Activated T-cell treated with anti-CD3 and anti-CD28 coated beads, Interleukin-2, amount 50 U/mL, for 24 hours (primary cell): ENCODE measurements at places on chromosomes 16 and 17.

GRCh38 chr16:84988328-84989080 is 22.8 kb downstream of the ZDHHC7 start:
- DNase-seq = no peak

- peak; percentile 58 for DNase-seq
These were observed at the start of gene RARA for GRCh38 chr17:40309031-40309948. Gene RARA (plus strand): TSS chr17:40309180. CDS start chr17:40331219, 22,039 bp downstream.

DNA sequence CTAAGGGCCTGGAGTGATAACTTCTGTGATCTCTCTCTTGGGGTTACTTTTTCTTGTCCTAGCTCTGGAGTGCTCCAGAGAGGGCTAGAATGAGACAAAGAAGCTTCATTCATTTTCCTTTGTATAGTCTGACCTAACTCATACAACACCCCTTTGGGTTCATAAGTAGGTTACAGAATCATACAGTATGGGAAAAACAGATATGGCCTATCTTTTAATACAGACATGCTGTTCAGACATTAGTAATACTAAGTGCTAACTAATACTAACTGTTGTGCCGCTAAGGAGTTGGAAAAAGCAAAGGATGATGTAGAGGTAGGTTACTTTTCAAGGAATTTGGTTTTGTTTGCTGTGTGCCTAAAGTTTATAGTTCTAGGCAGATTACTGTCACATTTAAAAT is 84.7 kb downstream of the NLK start:
- no peak for DNase-seq

DNA sequence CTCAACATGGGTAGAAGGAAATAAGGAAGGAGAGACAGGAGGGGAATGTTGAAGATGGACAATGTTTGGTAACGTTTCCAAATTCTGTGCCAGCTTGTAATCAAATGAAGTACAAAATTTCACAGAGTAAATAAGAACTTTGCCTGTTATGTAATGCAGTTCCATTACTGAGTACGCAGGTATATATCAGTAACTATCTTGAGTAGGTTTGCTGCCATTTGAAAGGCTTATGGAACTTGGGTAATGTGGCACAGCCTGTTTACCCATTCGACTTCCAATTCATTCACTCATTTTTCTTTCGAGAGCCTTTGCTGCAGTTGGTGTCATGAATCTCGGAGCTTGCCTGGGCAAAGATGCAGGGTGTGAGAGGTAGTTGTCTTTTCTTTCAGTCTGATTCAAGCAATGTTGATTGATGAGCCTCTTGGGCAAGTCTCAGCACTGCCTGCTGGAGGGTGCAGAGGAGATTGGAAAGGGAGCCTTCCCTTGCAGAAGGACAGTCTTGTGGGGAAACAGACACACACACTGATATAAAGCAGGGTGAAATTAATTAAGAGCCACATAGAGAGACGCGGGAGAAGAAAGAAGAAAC is 53.4 kb downstream of the ZNF18 start:
- no peak for DNase-seq

- DNase-seq = peak; percentile 25
These were observed 3.4 kb downstream of the C1QTNF1 start for GRCh38 chr17:79027274-79027924.

GRCh38 chr17:13589658-13590057 is 12.1 kb downstream of the HS3ST3A1 start:
- no peak for DNase-seq

GRCh38 chr17:55769625-55770000 is 18.8 kb downstream of the PCTP start:
- DNase-seq = no peak

GRCh38 chr17:60416368-60416925 is 5.8 kb upstream of the CHCT1 start:
- no peak for DNase-seq

- DNase-seq = no peak
These were observed 16.7 kb downstream of the CTRL start for GRCh38 chr16:67914758-67915495.

DNA sequence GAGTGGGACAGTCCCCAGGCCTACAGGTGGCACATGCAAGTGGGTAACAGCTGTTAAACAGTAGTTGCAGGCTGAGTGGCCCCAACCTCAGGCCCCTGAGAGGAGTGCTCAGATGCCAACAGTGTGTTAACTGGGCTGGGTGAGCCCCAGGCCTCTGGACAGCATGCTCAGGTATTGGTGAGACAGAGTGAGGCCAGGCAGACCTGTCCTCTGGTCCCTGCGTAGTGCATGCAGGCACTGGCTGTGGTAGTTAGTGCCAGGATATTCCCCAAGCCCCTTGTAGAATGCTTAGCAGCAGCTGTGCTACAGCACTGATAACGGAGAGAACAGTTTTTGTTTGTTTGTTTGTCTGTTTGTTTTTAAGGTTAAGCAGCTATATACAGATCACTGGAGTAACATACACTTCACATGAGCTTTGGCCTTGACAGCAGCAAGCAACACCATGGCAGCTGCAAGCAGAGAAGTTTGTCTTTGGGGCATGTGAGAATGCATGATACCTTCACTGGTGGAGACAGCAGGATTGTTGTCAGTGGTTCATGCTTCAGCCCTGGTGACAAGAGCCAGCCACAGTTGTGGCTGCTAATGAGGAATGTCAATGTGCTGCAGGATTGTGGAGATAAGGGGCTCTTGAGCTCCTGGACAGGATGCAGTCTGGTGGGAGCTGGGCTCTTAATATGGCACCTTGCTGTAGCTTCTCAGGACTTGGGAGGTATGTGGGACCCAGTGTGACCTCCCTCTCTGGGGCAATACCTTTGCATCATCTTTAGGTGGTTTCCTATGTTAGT is 614.4 kb downstream of the CDH11 start:
- no peak for DNase-seq

DNA sequence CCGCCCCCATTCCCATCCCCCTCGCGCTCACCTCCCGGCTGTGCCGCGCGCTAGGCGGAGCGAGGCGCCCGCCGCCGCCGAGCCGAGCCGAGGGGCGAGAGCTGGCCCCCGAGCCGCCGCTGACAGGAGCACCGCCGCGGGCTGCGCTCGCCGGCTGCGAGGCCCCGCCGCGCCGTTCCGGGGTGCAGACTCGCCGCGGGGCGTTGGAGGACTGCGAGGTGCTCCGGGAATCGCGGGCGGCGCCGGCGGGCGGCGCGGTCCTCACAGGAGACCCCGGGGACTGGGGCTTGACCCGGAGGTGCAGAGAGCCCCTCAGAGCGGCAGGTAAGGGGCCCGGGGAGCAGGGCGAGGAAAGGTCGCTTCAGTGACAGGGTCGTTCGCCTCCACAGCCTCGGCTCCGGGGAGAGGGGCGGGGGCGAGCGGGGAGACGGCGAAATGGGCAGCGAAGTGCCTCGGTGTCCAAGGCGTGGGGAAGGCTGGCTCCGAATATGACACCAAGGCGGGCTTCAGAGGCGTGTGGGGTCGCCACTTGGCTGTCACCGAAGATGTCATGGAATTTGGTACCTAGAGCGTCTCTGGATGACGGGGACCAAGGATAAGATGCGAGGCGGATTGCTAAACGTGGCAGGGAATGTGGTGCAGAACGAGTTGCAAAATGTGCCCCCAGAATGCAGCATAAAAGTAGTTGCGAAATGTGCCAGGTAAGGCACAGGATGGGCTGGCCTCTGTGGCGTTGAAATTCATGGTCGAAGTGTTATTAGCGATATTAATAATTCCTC is 580 bp downstream of the TANC2 start:
- peak; percentile 79 for DNase-seq

- DNase-seq = no peak
These were observed 4.0 kb downstream of the SRRM2 start for GRCh38 chr16:2756288-2757015.

DNA sequence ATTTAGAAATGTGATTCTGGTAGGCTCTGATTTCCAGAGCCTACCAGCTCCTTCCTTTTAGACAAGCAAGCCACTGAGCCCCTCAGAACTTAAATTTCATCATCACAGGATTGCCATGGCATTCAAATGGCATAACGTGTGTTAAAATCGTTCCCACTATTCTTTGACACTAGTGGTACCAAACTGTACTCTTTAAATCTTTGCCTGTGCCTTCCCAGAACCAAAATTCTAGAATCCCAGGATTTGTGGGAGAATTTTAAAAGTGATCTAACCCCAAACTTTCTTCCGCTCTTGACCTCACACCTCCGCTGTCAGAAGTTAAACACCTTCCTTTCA is 287 bp upstream of the INTS2 start:
- DNase-seq = no peak

DNA sequence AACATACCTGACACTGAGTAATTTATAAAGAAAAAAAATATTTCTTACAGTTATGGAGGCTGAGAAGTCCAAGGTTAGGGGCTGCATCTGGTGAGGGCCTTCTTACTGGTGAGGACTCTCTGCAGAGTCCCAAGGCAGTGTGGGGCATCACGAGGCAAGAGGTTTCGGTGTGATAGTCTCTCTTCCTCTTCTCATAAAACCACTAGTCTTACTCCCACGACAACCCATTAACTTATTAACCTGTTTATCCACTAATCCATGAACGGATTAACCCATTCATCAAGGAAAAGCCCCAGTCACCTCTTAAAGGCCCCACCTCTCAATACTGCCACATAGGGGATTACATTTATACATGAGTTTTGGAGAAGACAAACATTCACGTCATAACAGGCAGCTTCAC is 20.1 kb downstream of the CIITA start:
- DNase-seq = no peak

DNA sequence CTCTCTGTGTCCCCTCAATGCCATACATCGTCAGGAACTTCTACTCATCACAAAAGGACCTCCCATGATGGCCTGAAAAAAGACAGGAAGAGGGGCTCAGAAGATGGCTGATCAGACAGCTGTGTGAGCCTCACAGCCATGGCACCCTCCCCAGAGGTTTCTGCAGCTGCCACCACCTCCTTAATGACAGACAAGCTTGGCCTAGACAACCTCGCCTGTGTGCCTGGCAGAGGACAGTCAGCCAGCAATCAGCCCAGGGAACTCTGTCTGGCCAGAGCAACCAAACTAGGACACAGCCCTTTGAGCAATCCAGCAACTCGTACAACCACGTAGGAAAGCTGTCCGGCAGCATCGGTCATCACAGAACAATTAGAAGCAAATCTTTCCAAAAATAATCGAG is 54.2 kb upstream of the MED9 start:
- DNase-seq = no peak

GRCh38 chr16:89138843-89139520 is 32.6 kb upstream of the CDH15 start:
- DNase-seq = no peak

GRCh38 chr16:12319428-12320035 is 343.0 kb downstream of the SNX29 start:
- DNase-seq = no peak

GRCh38 chr16:19835968-19836421 is 48.7 kb downstream of the GPRC5B start:
- no peak for DNase-seq

- DNase-seq = no peak
These were observed 711.2 kb downstream of the MAF start for GRCh38 chr16:78889346-78889745.

- no peak for DNase-seq
These were observed 638.0 kb downstream of the MAF start for GRCh38 chr16:78962457-78962929.

- no peak for DNase-seq
These were observed 40.1 kb upstream of the SLC38A10 start for GRCh38 chr17:81334987-81335772.

GRCh38 chr16:87382023-87382785 is 1.4 kb downstream of the FBXO31 start:
- no peak for DNase-seq

DNA sequence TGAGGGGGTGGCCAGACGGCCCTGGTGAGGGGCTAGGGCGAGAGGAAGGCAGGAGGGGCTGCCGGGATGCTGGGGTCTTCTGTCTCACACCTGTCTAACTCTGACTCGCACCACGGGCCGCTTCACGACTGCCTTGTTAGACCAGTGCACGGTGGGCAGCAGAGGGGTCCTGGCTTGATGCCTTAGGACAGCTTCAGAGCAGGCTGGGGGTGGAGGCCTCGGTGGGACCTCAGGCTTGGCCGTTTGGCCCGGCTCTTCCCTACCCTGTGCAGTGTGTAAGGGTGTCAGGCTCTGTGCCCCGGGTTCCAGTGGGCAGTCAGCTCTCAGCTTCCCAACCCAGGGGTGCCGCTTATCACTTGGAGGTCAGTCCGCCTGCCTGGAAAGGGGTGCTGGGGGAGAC is 100.7 kb downstream of the OR1D5 start:
- DNase-seq = peak; percentile 11

DNA sequence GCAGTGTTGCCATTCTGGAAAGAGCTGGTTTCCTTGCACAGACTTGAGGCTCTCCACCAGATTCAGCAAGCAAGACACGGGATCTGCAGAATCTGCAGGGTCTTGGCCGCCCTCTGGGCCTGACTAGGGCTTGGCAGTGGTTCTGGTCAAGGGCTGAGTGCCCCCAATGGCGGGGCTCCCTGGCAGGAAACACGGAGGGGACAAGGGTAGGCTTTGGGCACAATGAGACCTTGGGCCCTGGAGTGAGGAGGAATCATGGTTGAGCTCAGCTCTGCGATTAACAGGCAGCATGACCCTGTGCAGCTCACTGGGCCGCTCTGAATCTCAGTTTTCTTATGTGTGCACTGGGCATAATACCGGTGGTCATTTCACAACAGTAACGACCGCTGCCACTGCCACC is 249.9 kb downstream of the GSG1L start:
- no peak for DNase-seq

DNA sequence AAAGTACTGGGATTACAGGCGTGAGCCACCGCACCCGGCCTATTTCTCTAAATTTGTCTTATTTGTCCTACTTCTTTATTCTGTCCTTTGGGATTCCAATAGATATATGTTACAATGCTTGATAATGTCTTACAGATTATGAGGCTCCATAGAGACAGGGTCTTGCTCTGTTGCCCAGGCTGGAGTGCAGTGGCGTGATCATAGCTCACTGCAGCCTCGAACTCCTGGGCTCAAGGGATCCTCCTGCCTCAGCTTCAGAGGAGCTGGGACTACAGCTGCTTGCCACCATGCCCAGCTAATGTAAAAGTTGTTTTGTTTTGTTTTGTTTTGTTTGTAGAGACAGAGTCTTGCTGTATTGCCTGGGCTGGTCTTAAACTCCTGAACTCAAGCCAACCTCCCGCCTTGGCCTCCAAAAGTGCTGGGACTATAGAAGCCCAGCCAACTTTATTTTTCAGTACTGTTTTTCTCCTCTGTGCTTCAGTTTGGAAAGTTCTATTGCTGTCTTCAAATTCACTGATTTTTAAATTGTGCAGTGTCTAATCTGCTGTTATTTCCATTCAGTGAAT is 10.3 kb downstream of the ANKRD13B start:
- no peak for DNase-seq

- DNase-seq = no peak
These were observed 17.8 kb upstream of the TMEM219 start for GRCh38 chr16:29943846-29944799.

GRCh38 chr17:45756266-45756991 is 27.7 kb upstream of the CRHR1 start:
- DNase-seq = no peak

GRCh38 chr16:27495191-27495590 is 54.5 kb downstream of the GTF3C1 start:
- no peak for DNase-seq
